ENCODE measurements at places on chromosomes 7 and 10.

DNA sequence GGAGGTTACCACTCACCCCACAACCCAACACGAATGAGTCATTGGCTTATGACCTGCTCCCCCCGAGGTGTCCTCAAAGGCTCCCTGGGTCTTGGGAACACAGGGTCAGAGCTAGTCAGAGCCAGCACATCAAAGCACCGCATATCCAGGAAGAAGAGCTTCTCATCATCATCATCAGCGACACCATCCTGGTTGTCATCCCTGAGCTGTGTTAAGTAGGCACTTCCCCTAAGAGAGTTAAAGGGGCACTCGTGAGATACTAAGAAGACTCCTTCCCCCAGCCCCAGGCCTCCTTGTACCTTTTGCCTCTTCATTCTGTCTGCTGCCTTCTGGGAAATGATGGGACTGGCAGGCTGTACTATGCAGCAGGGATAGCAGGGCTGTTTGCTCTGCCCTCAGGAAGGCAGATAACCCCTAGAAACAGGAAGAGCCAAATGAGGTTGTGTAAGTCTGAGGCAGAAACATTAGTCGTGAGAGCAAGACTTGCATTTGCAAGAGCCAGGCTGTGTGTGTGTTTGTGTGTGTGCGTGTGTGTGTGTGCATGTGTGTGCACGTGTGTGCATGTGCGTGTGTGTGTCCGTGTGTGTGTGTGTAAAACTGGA, 11.1 kb upstream of the CPA1 start:
- DNase-seq, result no peak

DNA sequence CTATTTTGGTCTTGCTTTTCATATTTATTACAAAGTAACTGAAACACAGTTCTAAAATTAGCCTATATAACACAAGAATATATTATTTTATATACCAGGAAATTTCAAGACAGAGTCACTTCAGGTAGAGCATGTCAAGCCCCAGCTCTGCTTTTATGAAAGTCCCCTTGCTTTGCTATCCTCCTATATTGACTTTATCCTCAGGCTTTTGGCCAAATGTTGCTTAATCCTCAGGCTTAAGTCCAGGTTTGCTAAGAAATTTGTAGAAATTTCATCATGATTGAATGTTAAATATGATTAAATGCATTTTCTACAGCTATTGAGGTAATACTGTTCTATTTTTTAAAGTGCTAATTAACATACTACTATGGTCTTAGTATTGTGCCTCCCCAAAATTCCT, 227.6 kb downstream of the FZD1 start:
- no peak for DNase-seq

DNA sequence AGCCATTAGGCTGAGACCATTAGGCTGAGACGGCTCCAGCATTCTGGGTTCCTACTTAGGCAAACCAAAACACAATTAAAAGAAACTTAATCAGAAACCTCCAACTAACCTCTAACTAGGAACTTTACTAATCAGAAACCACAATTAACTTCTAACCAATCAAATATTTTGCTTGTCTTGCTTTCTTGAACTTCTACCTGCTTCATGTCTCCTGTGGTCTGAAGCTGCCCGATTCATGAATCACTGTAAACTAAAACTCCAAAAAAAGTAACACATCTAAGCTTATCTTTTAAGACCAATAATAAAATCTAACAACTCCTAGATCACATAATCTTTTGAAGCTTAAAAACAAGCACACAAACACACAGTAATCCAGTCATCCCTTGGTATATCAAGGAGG, 76.1 kb downstream of the PDSS1 start:
- DNase-seq, result no peak

DNA sequence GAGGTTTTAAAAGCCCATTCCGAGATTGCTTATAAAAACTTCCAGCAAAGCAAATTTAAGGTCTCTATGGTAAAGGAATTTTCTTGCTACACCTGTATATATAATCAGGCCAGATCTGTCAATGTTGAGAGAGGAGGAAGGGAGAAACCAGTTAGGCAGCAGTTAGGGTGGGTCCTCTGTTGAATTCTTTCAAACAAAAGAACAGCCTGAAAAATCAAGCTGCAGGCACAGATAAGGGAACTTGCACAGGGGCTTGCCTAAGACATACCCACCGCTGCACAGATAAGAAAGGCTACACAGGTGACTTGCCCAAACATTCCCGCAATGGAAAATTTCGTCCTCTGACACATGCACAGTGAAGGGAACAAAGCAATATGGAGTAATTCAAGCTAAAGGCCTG, 59.8 kb upstream of the IMMP2L start:
- no peak for DNase-seq

DNA sequence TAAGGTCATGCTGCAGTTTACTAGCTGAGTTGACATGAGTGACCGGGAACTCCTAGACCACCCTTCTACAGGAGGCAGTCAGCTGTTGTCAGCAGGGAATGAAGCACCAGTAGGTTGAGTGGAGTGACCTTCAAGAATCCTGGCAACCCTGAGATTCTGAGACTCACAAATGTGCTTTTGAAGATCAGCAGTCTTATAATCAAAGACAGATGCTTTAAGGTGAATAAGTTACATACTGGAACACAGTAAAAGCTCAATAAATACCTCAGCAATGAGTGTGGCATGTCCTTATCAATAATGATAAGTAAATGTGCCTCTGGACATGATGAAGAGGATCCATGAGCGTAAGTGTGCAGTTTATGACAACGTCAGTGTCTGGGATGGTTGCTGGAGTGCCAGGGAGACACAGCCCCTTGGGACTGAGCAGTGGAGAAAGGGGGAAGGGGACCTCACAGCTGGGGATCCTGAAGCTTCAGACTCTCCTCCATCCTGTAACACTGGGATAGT, 11.9 kb upstream of the OR6V1 start:
- no peak for DNase-seq

DNA sequence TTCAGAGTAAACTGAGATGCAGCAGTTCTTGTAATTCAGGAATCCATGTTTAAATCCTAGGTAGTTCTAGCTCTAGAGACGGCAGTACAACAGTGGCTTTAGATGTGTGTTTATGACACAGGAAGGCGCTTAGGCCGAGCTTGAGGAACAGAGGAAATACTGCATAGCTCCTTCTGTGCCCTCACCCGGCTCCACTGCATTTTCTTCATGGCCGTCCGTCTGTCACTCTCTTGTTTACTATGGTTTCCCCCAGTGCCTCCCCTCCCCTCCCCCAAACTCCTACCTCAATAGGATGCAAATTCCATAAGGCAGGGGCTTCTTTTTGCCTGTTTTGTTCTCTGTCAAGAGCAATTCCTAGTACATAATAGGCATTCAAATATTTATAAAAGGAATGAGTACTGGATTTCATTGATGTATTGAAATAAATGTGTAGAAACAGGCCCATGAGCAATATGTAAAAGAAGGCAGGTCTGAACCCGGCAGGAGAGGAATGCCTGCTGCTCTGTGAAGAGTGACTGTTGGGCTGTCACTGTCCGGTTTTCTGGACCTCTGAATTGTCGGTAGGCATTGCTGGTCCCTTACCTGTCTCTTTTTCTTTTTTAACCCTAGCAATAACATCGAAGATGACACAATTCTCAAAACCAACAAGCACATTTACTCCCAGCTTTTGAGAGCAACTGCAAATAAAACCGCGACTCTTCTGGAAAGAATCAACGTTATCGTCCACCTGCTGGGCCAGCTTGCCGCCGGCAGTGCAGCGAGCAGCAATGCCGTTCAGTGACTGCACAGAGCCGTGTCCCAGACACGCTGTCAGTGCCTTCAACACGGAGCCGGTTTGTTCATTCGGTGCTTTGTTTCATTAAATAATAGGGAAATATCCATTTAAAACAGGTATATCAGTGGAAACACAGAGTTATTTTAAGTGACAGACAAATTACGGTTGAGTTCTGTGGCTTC, 12.7 kb downstream of the MMP21 start:
- DNase-seq, result no peak

DNA sequence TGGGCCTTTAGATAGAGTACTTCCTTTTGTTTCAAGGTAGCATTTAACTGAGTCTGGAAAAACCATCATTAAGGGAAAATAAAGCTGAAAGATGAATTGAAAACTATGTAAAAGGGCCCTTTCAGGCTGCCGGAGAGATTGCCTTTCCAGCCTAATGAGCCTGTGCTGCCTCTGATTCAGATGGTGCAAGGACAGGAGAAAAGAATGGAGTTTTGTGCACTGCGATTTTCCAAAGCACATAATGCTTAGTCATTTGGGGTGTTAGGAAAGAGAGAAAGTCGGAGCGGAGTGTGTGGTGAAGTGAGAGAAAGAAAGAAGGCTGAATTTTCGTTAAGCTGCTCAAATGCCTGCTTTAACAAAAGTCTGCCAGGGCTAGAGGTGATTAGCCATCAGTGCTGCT, 259.7 kb downstream of the PAXIP1 start:
- DNase-seq, result no peak

DNA sequence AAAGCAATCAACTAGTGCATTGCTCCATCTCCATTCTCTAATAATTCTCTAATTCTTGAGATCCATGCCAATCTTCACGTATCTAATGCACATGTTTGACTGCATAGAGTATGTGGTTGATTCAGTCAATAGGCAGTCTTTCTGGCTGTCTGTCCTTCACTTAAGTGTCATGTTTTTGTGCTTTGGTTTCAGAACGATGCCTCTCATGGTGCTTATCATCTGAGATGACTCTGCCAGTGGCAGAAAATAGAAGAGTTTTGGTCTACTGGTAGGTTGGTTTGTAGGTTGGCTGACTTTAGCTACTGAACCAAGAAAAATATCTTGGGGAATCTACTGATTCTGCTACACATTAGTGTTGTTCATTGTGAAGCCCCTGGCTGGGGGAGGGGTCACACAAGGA, 364.2 kb downstream of the SFMBT2 start:
- no peak for DNase-seq

DNA sequence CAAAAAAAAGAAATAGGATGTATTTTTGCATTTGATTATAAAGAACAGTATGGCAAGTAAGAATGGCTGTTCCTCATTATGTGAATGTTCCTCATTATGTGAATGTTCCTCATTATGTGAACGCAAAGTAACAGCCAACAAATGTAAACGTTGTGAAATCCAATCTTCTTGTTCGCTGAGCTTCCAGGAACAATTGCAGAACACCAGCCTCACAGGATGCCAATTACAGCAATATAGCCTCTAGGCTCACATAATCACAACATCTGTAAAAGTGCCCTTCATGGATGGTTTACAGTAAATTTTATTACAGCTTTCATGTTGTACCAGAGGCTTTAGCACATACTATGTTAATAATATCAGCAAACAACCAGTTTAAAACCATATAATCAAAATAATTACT, 71.6 kb downstream of the THSD7A start:
- no peak for DNase-seq

DNA sequence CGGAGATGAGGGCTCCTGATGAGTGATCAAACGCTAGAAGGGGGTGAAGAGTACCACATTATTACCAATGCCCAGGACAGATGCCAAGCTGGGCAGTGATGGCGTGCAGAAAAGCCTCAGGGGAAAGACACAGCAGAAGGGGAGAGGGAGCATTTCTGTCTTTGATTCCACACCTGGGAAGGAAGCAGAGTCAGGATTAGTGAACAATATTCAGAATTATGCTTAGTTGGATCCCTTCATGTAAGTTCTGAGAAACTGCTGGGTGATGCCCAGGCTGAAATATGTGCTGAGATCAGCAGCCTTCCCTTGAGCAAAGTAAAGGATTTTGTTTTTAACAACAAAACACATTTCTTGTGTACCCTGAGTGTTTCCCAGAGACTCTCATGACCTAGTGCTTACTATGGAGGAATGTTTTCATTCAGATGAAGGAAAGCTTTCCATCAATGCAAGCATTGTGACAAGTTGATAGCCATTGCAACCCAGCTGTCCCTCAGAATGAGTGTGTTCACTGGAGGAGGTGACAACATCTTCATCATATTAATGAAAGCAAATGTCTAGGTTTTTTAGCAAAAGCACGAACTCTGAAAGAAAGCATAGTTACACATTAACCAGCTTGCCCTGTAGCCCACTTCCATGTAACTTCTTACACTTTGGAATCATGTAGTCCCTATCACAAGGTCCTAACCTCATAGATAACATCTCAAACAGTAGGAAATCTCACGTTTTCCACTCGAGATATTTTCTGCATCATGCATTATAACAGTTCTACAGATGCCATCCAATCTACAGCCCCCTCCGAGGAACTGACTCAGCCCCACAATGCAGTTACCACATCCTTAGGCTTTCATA, 23.8 kb upstream of the AKR1C1 start:
- DNase-seq, result no peak

GRCh38 chr7:140249036-140249806, 72.4 kb upstream of the KDM7A start:
- no peak for DNase-seq

DNA sequence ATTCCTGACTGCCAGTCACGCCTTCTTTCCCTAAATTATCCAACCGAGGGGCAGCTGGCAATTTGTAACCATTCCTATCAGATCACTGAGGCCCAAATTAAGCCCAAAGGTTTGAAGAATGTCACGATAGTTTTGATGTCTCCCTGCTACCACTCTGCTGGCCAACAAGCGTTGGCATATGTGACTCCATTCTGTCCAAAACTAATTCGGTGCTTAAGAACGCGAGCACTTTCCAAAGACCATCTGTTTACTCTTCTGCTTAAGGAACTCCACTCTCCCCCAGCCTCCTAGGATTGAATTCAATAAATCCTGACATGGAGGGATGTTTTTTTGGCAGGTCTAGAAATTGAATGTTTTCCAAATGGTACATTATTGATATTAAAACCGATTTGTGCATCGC, 131.5 kb upstream of the CTBP2 start:
- DNase-seq, result no peak

GRCh38 chr7:87220026-87220733, 648 bp upstream of the TMEM243 start:
- DNase-seq, result peak; percentile 83

GRCh38 chr7:76129366-76129765, 72.3 kb upstream of the SRRM3 start:
- DNase-seq, result no peak

DNA sequence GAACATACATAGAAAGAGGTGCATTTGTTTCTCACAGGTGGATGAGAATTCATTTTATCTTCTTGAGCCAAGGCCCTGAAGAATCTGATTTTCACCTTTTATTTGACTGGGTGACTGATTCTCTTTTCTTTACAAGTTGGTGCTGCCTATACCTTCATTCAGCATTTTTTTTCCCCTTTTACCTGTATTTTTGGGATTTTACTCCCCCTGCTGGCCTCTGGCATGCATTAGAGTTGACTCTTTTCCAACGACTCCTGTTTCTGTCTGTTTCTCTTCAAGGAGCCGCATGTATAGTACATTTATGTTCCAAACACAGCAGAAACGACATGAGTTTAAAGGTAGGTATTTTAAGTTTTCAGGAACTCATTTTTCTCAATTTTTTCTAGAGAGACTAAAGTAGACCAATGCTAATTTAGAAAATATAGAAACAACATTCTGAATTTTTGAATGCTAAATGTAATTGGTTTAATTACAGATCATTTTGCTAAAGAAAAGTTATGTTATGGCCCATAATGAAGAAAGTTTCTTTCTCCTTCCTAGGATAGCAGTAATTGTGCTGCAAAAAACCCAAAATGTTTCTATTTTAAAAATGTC, 149.8 kb upstream of the HDAC9 start:
- DNase-seq, result peak; percentile 45

- DNase-seq, result no peak
These were observed 109.0 kb downstream of the CYTH3 start for GRCh38 chr7:6163402-6163801.

GRCh38 chr10:116777006-116777405, 34.6 kb upstream of the HSPA12A start:
- no peak for DNase-seq

GRCh38 chr10:104232613-104233102, 494 bp upstream of the CFAP43 start:
- no peak for DNase-seq
